Fibroblast of skin of back (primary cell): ENCODE measurements at places on chromosomes 7 and 10.

- no peak for DNase-seq
Observed at GRCh38 chr7:50718876-50719275, 63.8 kb downstream of the GRB10 start.

DNA sequence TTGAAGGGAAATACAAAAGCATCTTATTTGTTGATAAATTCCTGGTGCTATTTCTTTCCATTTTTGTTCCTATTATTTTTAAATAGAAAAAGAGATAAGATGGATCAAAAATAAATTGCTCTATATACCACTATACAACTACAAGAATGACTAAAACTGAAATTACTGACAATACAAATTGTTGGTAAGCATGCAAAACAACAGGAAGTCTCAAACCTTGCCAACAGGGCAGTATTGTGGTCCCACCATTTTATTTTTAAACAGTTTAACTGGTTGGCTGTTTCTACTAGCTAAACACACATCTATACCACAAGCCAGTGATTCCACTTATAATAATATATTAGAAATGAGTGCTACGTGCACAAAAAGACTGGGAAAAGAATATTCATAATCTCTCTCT lies 213.0 kb downstream of the JAZF1 start:
- DNase-seq, result no peak

- no peak for DNase-seq
Observed at GRCh38 chr7:159108941-159109652, 35.6 kb downstream of the VIPR2 start.

DNA sequence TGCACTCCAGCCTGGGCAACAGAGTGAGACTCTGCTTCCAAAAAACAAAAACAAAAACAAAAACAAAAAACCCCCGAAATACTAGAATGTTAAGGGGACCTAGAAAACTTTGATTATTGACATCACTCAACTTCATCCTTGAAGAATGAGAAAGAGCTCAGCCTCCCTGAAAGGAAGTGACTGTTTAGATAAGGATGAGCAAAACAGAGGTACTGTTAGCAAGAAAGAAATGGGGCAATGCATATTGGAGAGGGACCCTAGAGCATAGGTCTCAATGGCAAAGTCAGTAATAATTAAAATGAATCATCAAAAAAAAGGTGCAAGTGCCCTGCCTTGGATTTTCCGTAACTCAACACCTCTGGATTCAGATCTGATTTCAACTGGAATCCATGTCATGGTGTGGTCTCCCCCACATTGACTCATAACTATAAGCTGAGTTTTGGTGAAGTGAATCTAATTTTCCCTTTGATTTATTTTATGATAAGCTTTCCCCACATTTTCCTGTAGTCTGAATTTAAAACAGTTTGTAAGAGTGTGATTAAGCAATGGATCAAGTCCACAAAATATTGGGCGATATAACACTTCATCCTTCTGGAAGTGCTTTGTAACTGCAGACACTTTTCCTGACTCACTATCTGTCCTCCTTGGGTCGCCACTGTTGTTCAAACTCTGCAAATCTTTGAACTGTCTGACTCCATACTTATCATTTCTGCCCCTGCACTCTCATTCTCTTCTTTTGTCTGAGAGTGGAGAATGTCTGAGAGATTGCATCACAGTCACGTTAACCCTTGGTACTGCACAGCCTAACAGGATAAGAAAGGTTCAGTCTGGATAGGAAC lies 224.8 kb upstream of the LYZL1 start:
- DNase-seq, result peak; percentile 34

GRCh38 chr10:8075282-8076260 lies 21.1 kb downstream of the GATA3 start:
- no peak for DNase-seq

GRCh38 chr7:135232720-135233119 lies 918 bp upstream of the STRA8 start:
- no peak for DNase-seq

DNA sequence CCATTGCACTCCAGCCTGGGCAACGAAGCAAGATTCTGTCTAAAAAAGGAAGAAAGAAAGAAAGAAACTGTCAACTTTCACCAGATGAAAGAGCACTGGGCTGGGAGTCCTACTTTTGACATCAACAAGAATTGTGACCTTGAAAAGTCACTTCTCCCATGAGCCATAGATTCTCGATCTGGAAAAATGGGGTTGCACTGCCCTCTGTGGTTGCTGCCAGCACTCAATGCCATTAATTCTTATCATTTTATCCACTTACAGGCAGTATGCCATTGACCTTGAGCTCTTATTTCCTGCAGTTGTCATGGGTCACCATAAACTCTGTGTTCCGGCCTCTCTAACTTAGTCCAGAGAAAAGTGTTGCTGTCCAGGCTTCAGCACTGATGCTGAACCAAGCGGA lies 137.2 kb downstream of the NOC3L start:
- DNase-seq, result peak; percentile 15

DNA sequence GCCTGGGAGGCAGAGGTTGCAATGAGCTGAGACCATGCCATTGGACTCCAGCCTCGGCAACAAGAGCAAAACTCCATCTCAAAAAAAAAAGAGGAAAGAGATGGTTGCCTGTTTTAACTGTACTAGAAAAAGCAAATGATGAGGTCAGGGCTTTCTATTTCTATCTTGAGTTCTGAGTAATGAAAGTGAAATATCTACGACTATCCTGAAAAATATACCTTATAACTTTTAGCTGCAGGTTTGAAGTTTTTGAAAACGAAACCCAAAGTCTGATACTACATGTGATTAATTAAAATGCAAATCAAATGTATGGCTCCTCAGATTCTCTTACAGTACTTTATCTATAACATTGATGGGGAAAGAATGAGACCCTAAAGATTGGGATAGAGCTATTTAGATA lies 636.2 kb upstream of the LRRN3 start:
- DNase-seq, result no peak

DNA sequence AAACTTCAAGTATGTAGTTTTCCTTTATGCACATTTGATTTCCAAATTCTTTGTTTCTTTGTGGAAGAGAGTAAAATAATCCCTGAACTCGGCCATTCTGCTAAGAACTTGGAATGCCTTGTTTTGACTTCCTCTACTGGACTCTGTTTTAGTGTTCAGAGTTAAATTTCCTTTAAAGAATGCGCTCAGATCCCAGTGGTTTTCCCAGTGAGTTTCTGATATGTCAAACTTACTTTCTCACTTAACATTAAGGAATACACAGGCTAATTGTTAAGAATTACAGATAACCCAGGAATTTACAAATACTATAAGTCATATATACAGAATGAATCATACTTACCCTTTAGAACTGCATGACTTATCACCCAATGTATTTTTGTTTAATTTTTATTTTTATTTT lies 1067.6 kb upstream of the CELF2 start:
- DNase-seq, result peak; percentile 40

GRCh38 chr7:79622781-79623180 lies 169.3 kb upstream of the MAGI2 start:
- DNase-seq, result no peak

GRCh38 chr10:6279540-6280267 lies 77.0 kb downstream of the PFKFB3 start:
- DNase-seq, result peak; percentile 89

GRCh38 chr7:5494683-5495561 lies 71.3 kb upstream of the TNRC18 start:
- DNase-seq, result peak; percentile 66

DNA sequence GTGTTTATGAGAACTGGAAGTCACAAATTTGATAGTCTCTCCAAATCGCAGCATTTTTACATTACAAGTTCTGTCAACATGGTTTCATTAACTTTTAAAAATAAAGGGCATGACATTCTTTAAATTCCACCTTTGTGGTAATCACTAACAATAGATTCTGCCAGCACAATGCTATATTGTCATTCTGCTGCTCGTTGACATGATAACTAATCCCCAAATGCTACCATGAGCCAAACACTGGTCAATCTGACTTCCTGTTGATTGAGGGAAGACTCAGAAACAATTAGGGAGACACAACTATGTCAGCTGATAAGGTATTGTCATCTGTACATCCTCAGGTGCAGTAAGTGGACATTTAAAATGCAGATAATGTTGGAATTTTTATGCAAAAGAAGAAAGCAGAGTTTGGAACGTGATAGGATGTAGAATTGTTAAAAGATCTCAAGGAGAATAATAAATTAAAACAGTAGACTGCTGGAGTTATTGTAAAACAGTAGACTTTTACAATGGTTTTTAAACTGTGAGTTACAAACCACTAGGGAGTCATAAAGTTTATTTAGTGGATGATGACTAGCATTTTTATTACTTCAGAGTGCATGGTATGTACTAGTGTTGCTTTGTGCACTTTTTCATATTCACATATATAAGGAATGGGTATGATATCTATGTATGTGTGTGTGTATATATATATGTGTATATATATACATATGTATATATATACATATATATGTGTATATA lies 126.4 kb upstream of the DKK1 start:
- DNase-seq, result peak; percentile 32

DNA sequence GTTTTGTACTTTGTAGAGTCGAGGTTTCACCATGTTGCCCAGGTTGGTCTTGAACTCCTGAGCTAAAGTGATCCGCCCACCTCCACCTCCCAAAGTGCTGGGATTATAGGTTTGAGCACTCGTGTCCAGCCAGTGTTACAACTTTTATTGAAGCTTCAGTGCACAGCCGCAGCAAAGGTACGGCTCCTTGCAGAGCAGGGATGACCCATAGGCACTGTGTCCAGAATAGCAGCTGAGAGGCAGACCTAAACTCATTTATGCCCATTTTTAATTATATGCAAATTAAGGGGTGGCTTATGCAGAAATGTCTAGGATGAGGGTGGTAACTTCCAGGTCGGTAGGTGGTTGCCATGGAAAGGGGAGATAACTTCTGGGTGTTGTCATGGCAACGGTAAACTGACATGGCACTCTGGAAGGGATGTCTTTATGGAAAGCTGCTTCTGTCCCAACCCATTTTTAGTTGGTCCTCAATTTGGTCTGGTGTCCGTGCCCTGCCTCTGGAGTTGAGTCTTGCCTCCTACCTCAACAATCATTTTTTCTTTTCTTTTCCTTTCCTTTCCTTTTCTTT lies 22.7 kb downstream of the NYAP1 start:
- no peak for DNase-seq

DNA sequence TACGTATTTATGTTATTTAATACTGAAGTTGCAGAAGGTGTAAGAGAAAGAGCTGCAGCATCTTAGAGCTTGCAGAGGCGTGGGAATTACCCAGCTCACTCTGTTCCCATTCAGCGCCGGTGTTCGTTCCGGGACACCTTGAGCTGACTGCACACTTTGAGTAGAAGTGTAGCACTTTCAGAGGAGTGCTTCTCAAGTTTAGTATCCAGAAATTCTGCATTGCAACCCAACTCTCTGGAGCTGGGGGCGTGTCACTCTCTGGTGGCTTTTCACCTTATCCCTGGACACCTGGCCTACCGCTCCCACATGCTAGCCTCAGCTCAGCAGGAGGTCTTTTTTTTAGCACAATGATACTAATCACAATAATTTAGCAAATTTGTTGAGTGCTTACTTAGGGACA lies 66.4 kb upstream of the SHH start:
- no peak for DNase-seq

DNA sequence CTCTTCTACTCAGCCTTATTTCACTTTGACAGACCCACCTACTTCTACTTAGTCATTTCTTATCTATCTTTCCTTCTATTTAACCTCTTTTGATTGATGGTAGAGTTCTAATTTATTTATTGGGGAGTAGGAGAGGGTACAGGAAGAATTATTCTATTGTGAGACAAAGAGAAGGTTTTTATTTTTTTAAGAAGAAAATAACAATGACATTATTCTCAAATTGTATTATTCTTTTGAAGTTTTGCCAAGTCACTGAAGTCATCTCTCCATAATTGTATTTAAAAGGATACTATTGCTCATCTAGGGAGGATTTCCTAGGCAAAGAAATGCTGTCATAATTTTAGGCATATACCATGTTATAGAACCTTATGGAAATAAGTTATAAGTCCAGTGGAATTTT lies 52.7 kb downstream of the ITGB8 start:
- peak; percentile 1 for DNase-seq

- DNase-seq, result no peak
Observed at GRCh38 chr10:109875828-109876821, 47.2 kb downstream of the XPNPEP1 start.

DNA sequence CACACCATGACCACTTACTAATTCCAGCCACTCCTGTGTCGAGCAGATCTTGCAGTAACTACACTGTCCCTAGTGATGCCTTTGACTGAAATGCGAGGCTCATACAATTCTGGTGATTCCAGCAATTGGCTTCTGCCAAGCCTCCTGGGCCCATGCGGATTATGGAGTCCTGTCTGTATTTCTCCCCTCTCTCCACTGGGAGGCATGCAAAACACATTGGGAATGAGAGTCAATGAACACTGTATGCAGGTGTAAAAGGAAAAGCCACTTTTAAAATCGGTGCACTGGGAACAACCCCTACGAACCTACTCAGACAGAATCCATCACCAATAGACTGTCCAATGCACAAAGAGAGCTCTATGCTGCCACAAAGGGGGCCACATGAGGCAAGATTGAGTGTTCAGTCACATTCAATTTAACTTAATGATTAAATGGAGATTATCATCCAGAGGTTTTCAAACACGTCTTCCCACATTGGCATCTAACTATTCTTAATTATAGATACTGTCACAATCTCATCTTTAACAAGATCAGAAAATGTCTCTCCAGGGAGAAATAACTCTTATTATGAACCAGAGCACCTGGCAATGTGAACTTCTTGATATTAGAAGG lies 550.6 kb downstream of the GLRX3 start:
- DNase-seq, result peak; percentile 4

- DNase-seq, result no peak
Observed at GRCh38 chr10:43870968-43871439, 222.3 kb upstream of the ZNF32 start.

DNA sequence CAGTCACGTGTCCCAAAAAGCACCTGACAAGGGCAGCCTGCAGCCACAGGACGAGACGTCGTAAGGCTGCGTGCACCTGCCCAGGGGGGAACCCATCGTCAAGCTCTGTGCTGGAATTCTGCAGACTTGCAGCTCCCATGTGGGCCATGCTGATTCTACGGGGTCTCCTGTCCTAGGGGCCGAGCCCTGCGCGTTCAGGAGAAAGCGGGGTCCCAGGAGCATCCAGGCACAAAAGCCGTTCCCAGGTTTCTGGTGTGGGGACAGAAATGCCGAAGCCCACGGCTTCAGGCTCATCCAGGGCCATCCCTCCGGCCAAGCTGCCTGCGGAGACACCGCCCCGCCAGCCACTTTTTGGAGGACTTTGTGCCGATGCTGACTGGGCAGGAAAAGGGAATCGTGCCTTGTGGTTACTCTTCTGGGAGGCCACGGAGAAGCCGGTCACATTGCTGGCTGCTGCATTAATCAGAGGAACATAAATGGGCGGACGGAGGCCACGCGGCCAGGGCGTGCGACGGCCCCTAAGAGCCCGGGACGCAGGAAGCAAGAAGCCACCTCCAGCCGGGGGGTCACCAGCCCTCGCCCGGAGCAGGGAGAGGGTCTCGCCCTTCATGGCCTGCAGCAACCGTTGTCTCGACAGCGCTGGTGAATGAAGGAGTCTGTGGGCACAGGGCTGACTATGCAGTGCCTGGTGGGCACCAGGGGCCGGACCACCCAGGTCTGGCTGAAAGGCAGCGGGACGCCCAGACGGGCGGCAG lies 62.6 kb upstream of the PDGFA start:
- no peak for DNase-seq

GRCh38 chr7:85770332-85770731 lies 583.5 kb upstream of the SEMA3D start:
- DNase-seq, result peak; percentile 63

GRCh38 chr10:89954787-89955566 lies 253.6 kb downstream of the KIF20B start:
- DNase-seq, result peak; percentile 7

GRCh38 chr7:128915841-128916642 lies 5.5 kb upstream of the KCP start:
- DNase-seq, result no peak

GRCh38 chr10:5406918-5407317 lies 2.3 kb upstream of the TUBAL3 start:
- no peak for DNase-seq
